ENCODE measurements at places on chromosomes 16 and 17.

DNA sequence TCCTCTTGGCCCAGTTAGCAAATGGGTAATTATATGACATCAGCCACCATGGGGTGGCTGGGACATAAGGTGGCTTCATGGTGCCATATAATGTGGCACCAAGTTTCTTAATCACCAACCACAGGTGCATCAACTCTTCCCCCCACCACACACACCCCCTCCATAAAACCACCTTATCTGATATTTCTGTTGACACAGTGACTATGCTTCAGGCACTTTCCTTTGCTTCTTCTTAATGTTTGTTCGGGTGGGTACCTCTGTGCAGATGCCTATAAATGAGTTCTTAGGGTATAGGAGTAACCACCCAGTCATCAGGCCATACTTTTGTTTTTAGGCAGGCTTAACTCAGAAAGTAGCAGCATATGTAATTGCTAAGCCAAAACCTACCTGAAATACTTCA is 29.5 kb downstream of the RNF43 start:
- peak; percentile 32 for DNase-seq

GRCh38 chr16:57153841-57154240 is 32.0 kb downstream of the PSME3IP1 start:
- DNase-seq: no peak

DNA sequence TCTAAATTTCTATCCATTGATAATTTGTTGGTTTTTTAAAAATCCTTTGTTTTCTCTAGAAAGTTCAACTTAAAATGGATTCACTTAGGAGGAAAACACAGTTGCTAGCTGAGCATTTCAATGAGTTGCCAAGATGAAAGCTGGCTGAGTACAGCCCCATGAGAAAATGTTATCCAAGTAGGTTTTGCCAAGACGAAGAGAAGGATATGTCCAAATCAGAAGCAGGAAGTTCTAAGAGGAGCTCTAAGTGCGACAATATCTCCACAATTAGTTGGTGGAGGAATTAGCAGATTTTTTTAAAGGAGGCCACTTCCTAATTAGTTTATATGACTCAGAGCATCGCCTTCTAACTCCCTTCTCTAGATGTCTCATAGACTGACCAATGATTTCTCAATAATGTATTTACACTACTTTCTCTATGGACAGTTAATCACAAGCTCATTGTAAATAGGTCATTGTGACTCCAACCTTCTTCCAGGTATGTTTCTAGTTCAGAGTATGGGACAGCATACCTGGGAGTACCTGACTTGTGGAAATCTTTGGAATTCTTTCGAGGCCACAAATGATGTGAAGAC is 873.3 kb upstream of the SOX9 start:
- DNase-seq: no peak

- no peak for DNase-seq
Observed at GRCh38 chr16:67694611-67695010, 24.5 kb downstream of the GFOD2 start.

GRCh38 chr17:42675348-42675964 is 1.3 kb downstream of the PLEKHH3 start:
- DNase-seq: no peak

GRCh38 chr16:57512296-57513001 is 23.9 kb downstream of the CCDC102A start:
- DNase-seq: no peak

- DNase-seq: no peak
Observed at GRCh38 chr16:79439901-79440300, 160.6 kb downstream of the MAF start.

GRCh38 chr17:28033972-28034714 is 8.3 kb upstream of the NLK start:
- DNase-seq: no peak

DNA sequence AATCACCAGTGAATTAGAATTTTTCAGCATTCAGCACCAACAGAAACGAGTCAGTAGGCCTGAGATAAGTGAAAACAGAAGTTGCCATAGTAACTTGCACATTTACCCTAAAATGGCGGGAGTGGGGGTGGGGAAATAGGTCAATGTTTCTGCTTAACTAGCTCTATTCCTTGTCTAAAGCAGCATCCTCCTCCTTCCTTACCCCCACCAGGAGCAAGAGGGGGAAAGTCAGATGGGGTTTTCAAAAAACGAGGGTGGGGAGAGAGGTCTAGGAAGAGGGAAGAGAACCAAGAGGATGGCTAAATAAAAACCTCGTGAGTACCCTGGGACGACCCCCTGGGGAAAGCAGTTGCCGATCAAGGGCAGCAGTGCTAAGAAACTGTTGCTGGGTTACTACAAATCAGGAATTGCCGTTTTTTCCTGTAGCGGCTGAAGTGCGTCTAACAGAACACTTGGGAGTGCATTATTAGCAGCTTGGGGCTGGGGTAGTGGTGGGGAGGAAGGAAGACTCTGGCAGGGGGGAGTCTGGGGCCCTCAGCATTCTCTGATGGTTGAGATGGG is 34.4 kb upstream of the MNT start:
- no peak for DNase-seq

GRCh38 chr17:1107777-1108477 is 71.9 kb downstream of the ABR start:
- no peak for DNase-seq

GRCh38 chr17:81927653-81928543 is at the start of gene MAFG:
Gene MAFG (minus strand): TSS chr17:81927735. CDS start chr17:81923185, 4,550 bp downstream.
- peak; percentile 93 for DNase-seq

DNA sequence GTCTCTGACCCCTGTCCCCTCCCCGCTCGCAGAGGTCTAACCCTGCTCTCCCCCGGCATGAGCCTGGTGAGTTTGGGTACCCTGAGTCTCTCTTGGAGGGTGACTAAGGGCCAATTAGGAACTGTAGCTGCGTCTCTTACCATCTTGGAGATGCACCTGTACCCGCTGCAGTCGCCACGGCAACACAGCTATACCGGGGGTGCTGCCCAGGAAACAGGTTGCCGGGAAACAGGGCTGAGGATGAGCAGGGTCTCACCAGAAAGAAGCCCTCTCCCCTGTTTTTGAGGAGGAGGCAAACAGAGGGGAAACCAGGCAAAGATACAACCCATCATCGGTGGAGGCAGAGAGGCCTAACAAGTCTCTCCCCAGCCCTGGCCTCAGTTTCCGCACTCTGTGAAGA is 140.2 kb downstream of the TMEM132E start:
- DNase-seq: no peak

DNA sequence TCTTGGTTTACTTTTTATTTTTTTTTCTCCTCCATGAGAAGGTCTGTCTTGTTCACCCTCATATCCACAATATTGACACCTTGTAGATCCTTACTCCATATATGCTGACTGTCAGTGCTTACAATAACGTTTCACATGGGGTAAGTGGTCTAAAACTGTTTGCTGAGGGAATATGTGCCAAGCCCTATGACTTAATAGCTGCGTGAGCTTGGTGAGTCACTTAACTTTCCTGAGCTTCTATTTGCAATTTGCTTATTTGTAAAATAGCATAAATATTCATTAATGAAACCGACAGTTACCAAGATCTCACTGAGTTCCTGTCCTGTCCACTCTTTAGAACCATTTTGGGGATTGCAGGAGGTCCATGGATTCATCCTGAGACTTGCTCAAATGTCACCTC is 190.7 kb downstream of the CCT6B start:
- no peak for DNase-seq

GRCh38 chr17:39123627-39124026 is 27.8 kb downstream of the PLXDC1 start:
- no peak for DNase-seq

DNA sequence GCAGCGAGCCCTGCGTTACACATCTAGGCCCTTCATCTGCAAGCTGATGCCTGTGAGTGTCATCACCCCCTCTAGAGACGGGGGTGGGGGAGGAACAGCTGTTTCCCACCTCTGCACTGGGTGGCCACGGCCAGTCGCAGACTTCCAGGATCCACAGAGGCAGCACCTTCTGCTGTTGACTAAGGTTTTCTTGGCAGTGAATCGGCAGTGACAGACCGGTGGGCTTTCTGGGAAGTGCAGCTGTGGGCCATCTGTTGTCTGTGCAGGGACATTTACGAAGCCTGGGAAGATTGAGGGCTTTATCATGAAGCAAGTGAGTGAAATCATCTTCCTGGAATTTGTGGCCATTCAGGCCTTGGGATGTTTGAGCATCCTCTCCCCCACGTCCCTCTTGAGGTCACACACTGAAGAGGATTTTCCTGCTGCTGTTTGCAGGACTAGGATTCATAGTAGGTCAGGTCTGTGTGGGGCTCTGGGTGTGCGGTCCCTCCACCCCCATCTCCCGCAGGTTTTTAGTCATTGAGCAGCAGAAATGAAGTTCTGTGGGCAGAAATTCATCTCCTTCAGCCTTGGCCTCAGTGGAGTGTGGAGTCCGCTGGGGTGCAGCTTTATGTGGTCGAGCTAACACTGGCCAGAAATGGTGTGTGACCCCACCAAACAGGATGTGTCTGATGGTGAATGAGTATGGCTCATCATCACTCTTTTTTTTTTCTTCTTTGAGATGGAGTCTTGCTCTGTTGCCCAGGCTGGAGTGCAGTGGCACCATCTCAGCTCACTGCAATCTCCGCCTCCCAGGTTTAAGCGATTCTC is 12.0 kb downstream of the PGS1 start:
- peak; percentile 41 for DNase-seq

DNA sequence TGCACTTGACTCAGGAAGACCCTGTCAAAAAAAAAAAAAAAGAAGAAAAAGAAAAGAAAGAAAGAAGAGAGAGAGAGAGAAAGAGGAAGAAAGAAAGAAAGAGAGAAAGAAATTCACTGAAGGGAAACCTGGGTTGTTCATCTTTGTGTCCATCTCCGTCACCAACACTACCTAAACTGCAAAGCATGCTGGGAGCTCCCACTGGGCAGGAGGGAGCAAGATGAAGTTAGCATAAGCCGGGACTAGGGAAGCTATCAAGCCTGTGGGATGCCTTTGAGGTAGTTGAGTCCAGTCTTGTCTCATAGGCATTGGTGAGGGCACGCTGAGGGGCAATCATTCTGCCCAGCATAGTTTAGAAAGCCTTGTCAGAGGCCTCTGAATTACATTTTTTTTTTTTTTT is 7.6 kb upstream of the CBFB start:
- no peak for DNase-seq

GRCh38 chr17:75639771-75640555 is 6.7 kb downstream of the SMIM5 start:
- DNase-seq: no peak

DNA sequence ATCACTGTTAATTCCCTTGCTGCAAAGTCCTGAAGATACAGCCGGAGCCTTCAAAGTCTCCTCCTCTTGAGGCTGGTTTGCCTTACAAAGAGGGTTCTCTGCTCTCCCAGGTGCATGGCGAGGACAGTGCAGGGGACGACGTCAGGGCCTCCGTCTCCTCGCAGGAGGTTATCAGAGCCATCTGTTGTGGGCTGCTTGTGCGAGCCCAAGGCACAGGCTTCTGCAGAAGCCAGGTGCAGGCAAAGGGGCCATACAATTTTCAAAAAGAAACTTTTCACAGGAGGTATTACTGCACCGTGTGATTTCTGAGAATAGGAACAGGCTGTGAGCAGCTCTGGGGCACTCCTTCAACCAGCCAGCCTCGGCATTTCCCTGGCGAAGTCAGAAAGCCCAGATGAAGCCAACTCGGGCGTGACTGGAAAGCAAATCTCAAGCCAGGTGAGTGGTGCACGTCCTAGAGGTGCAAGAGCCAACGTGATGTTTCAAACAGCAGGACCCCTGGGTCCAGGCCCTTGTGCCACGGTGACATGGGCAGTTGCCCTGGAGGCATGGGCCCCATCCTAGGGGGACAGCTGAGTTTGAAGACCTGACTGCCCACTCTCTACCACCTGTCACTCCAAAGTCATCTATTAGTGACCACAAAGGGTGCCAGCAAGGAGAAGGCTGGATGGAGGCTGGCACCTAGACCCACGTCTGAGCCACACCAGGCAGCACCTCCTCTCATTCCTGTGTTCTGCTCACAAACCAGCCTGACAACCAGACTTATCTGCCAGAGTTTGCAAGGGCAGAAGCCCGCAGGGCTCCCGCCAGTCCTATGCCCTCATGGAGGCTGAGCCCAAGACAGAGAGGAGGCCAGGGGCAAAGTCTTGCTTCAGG is 68.6 kb downstream of the SMPD3 start:
- DNase-seq: no peak

DNA sequence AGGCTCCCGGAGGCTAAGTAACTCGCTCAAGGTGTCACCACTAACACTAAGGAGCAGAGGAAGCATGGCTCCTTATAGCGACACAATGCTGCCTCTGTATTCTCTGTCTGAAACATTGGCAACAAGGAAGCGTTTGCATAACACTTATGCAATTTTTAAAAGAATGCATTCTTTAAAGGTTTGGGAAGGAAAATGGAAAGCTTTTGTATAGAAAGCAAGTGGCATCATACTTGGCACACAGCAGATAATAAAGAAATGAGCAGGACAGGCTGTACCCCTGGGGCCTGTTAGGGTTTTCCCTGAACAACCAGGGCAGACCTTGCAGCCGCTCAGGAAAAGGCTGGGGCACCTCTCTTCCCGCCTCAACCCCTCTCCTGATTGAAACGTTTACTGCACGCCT is 36.9 kb downstream of the PPL start:
- no peak for DNase-seq

- DNase-seq: no peak
Observed at GRCh38 chr17:77531002-77531401, 390.2 kb downstream of the SEC14L1 start.

DNA sequence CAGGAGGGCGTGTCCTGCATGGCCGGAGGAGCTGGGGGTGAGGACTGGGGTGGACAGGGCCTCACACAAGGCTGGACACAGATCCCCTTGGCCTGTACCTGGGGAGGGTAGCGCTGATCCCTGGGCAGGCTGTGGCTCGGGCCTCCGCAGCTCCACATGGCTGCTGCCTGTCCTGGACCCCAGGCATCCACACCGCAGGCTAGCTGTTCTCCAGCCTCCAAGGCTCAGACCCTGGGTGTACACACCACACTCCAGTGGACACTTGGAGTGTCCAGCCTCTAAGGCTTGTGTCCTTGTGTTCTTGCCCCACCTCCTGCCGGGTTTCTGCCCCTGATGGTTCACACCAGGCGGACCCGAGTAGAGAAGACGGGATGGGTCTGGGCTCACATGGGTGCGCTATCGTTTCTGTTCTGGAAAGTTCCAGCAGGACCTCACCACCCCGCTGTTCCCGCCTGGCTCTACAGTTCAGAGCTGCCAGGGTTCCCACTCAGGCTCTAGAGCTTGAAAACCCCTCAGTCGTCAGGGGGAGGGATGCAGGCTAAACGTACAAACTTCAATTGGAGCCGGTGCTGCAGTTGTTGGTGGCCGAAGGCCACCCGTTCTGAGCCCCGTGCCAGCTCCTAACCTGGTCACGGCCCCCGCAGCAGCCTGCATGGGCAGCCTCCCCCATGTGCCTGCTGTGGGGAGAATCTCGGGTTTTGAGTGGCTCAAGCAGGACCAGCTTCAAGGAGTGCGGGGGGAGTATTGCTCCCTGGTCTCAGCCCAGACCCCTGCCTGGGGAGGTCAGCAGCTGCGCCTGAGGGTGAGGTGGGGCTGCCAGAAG is 6.6 kb upstream of the FN3KRP start:
- no peak for DNase-seq
